ENCODE measurements at places on chromosomes 12 and 14.
A peak's percentile ranks its signal among the peaks of the same experiment; 100 is the strongest.

- DNase-seq, result no peak
These were observed 1.5 kb upstream of the FBRSL1 start for GRCh38 chr12:132488127-132489077.

- DNase-seq, result peak; percentile 6
These were observed 149.9 kb downstream of the KIF26A start for GRCh38 chr14:104288272-104288671.

- no peak for DNase-seq
These were observed 145.6 kb upstream of the SLCO1B1 start for GRCh38 chr12:20985399-20985798.

GRCh38 chr12:64976131-64976530, 145.0 kb downstream of the WIF1 start:
- DNase-seq, result no peak

DNA sequence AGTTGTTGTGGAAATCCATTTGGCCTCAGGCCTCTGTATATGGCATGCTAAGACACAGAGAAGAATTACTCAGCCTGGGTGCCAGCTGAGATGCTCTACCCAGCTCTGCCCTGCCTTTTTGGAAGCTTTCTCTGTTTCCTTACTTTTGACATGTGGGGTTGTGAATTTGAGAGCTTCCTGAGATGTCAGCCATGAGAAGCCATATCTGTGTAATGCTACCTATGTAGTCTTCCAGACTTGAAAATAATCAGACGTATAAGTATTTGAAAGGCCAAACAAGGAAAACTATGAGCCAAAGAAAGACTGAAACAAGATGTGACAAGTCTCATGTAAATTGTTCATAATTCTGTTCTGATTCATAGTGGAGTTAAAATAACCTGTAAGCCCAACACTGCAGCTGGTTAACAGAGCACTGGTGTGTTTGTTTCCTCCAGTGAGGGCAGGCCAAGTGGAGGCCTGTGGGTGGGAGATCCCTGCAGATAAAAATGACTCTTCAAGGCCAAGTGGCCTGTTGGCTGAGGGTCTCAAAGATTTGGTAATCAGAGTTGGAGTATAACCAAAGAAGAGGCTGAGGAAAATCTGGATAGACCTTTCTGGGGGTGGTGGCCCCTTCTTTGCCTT, 94.0 kb downstream of the TMX1 start:
- no peak for DNase-seq

DNA sequence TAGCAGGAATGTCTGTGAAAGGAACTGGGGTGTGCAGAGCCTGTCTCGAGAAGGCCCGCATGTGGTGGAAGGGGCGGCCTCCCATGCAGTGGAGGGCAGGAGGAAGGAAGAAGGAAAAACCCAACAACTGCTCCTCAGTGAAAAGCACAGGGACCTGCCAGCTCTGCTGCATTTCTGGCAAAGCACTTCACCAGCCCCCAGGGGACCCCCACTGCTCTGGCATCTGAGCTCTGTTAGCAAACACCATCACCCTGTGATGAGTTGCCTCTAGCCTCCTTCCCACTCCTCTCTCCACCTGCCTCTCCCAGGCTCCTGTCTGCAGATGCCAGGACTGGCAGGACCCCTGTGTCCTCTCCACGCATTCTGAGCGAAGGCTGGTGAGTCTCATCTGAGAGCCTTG, 69.0 kb upstream of the DDX11 start:
- no peak for DNase-seq

DNA sequence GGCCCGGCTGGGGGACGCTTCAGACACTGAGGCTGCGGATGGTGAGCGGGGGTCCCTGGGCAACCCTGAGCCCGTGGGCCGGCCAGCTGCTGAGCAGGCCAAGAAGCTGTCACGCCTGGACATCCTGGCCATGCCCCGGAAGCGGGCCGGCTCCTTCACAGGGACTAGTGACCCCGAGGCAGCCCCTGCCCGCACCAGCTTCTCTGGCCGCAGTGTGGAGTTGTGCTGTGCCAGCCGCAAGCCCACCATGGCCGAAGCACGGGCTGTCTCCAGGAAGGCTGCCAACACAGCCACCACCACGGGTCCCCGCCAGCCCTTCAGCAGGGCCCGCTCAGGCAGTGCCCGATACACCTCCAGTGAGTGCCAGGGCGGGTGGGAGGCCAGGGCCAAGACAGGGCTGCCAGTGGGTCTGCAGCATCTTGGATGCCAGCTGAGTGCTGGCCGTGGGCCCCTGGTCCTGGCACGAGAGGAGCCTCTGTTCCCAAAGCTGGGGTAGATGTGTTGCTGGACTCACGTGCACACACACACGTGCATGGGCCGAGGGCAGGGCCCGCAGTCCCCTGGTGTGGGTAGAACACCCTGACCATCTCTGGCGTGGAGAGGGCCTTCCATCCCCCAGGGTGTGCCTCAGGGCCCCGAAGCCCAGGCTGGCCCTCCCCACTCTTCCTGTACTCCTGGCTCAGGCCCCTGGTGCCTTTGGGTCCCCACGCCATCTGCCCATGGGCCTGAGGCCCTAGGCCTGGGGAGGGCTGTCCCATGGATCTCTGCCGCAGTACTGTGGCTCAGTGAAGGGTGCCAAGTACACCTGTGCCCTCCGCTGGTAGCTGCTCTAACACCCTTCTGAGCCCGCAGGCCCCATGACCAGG, 22.8 kb downstream of the CEP170B start:
- DNase-seq, result no peak

DNA sequence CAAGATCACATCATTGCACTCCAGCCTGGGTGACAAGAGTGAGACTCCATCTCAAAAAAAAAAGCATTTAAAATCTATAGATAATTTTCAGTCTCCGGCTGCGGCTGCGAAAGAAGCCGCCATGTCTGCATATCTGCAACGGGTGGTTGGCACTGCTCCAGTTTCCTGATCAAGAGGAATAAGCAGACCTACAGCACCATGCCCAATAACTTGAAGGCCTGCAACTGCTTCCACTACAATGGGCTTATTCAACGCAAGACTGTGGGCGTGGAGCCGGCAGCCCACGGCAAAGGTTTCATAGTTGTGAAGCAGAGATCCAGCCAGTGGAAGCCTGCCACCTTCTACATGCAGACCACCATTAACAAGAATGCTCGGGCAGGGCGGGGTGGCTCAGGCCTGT, 30.6 kb upstream of the EID3 start:
- no peak for DNase-seq

GRCh38 chr14:50823762-50824636, 7.0 kb downstream of the NIN start:
- DNase-seq, result no peak

GRCh38 chr12:13390381-13390861, 193.9 kb downstream of the EMP1 start:
- DNase-seq, result no peak
